ENCODE measurements at places on chromosomes 2 and 18.

DNA sequence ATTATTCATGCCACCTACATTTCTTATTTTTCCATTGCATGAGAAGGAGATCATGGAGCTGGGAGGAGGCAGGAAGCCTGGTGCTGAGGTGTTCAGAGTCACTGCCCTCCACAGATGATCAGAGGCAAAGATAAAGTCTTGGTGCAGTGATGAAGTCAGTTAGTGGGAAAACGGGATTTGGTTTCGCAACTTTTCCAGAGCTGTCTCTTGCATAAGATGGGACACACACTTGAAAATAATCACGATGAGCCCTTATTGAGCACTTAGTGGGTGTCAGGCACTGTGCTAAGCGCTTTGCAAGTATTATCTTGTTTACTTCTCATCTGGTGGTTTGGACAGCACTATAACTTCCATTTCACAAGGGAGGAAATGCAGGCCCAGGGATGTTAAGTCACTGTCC, 222.1 kb upstream of the SMAD2 start:
- H3K4me1 ChIP-seq = no peaks in the 10 kb centered on the region
- no peaks in the 10 kb centered on the region for H3K27me3 ChIP-seq
- DNase-seq = peak; percentile 26
- H3K27ac ChIP-seq = no peak overlapping the region

- no peak overlapping the region for H3K4me3 ChIP-seq
- H3K27ac ChIP-seq = no peak overlapping the region
- H3K4me1 ChIP-seq = no peaks in the 10 kb centered on the region
- no peaks in the 10 kb centered on the region for H3K36me3 ChIP-seq
- H3K27me3 ChIP-seq = no peaks in the 10 kb centered on the region
These were observed 308.5 kb downstream of the NOL4 start for GRCh38 chr18:33916200-33916599.

GRCh38 chr18:58355243-58355642, 273.6 kb downstream of the ALPK2 start:
- no peaks in the 10 kb centered on the region for H3K27me3 ChIP-seq
- no peak for DNase-seq
- H3K4me1 ChIP-seq = peaks cover 3% of the 10 kb centered on the region
- H3K27ac ChIP-seq = no peak overlapping the region
- peaks cover 29% of the 10 kb centered on the region for H3K36me3 ChIP-seq
- no peak overlapping the region for H3K4me3 ChIP-seq

GRCh38 chr2:98394595-98395153, 48.4 kb downstream of the CNGA3 start:
- no peaks in the 10 kb centered on the region for H3K4me1 ChIP-seq
- no peak overlapping the region for H3K4me3 ChIP-seq

DNA sequence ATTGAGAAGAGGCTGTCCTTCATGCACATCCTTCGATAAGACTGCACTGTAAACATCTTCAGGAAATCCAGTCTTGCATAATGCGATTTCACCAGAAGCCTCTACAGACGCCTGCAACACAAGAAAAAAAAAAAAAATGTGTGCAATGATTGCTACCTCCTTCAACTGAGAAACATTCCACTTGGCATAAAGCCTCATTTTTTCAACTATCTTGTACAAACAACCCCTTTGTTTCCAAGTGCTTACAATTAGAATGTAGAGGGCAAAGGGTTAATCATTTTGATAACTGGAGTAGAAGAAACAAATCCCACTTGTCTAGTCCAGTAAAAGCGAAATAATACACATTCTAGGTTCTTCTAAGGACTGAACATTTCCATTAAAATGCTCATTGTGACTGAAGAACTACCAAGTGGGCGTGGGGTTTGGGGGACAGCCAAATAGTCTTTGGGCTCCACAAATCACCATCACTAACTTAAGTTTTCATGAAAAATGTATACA, 29.2 kb downstream of the CDH2 start:
- DNase-seq = no peak
- H3K27me3 ChIP-seq = no peaks in the 10 kb centered on the region
- H3K27ac ChIP-seq = no peak overlapping the region
- H3K4me1 ChIP-seq = peaks cover 24% of the 10 kb centered on the region
- peaks cover 74% of the 10 kb centered on the region for H3K36me3 ChIP-seq

DNA sequence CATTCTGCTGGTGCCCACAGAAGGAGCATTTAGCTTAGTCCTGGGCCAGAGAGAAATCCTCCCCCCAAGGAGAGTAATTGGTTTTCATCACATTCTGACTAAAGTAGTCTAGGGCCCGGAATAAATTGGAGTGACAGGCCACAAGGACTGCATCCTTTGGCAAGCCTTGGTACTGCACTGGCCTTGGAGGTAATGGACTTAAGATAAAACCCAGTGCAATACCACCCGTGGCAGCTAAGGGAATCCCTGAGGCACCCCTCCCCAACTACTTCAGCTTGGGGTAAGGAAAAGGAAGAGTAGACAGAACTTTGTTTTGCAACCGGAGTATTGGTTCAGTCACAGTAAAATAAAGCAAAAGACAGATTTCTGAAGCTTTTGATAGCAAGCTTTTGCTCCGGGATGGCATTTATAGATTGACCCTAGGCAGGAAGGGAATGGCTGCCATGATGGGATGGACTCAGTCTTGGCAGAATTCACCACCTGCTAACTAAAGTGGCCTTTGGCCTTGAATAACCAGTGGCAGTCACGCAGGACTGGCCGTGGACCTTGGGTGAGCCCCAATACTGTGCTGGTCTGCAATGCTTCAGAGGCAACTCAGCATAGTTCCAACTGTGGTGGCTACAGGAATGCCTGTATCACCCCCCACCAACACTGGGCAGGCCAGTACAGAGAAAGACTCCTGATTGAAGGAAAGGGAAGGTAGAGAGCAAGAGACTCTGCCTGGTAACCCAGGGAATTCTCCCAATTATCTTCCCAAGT, 14.1 kb downstream of the ORC4 start:
- no peak overlapping the region for H3K4me3 ChIP-seq
- H3K27me3 ChIP-seq = no peaks in the 10 kb centered on the region
- peak; percentile 45 for DNase-seq
- no peaks in the 10 kb centered on the region for H3K36me3 ChIP-seq

DNA sequence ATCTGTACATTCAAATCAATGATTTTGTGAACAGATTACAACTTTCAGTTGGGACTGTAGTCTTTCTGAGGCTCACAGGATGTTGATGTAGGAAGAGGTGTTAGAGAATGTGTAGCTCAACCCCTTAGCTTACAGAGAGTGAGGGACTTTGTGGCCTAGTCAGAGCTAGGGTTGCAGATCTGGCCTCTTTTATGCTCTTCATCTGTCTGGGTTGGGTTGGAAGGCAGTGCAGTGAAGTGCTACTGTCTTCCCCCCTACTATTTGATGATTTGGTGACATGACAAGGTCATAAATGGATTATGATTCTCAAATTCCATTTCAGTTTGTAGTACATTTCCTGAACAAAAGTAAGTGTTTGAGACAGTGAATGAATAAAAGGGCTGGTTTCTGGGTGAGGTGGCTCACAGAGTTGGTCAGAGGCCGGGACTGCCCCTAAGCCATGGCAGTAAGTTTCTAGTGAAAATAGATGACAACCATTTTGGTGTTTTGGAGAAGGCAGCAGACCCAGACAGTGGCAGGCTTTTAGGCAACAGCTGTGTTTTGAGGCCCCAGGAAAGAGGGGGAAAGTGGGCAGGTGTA, 21.6 kb downstream of the MAP4K4 start:
- no peaks in the 10 kb centered on the region for H3K27me3 ChIP-seq
- H3K36me3 ChIP-seq = peaks cover 15% of the 10 kb centered on the region
- peaks cover 7% of the 10 kb centered on the region for H3K4me1 ChIP-seq

GRCh38 chr2:223747392-223748042, 89.9 kb downstream of the AP1S3 start:
- no peak overlapping the region for H3K4me3 ChIP-seq
- DNase-seq = no peak
- no peaks in the 10 kb centered on the region for H3K27me3 ChIP-seq
- no peaks in the 10 kb centered on the region for H3K36me3 ChIP-seq

DNA sequence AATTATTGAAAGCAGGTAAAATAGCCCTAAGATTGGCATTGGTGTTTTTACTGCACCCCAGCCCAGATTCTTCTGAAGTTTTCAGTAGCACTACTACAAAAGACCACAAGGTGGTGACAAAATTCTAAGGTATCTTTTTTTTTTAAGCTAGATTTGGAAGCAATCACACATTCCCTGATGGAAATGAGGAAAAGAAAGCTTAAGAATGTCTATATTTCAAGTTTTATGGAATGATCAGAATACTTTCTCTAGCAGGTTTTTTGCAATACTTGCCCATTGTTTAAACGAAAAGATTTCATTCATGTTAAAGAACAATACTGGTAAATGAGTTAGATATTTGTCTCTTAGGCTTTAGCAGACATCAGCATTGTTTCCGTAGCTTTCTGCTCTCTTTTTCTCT, 32.1 kb upstream of the ZNF638 start:
- DNase-seq = no peak
- no peak overlapping the region for H3K27ac ChIP-seq
- H3K27me3 ChIP-seq = no peaks in the 10 kb centered on the region
- H3K4me3 ChIP-seq = no peak overlapping the region
- no peaks in the 10 kb centered on the region for H3K4me1 ChIP-seq

- DNase-seq = no peak
- peak overlapping the region; percentile 42 for H3K4me3 ChIP-seq
- peaks cover 37% of the 10 kb centered on the region for H3K36me3 ChIP-seq
- no peaks in the 10 kb centered on the region for H3K4me1 ChIP-seq
- H3K27me3 ChIP-seq = no peaks in the 10 kb centered on the region
- H3K27ac ChIP-seq = no peak overlapping the region
These were observed 42.1 kb upstream of the NEB start for GRCh38 chr2:151776367-151776766.
